ENCODE measurements at places on chromosomes 2 and 18.

- DNase-seq = no peak
These were observed 5.5 kb downstream of the MSGN1 start for GRCh38 chr2:17821535-17822444.

GRCh38 chr2:42722320-42723190 lies 41.4 kb downstream of the OXER1 start:
- DNase-seq = peak; percentile 85

- no peak for DNase-seq
These were observed 414.6 kb downstream of the DLGAP1 start for GRCh38 chr18:4040391-4041092.

GRCh38 chr2:150853263-150853662 lies 365.8 kb upstream of the RND3 start:
- no peak for DNase-seq

DNA sequence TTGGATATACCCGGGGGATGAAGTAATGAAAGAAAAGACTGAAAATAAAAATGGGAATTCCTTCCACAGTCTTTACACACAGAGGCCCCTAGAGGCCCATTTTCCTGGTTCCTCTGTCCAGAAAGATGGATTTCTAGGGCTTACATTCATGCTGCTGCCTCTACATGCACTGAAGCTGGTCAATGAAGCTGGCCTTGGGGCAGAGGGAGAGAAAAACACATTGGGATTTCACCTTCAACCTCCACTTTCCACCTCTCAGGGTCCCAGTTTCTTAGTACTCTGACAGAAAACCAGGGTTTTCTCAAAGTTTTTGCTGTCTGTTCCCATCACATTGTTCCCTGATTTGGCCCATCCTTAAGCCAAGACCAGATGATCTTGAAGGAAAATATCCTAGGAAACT lies 154.6 kb upstream of the ZSWIM2 start:
- DNase-seq = no peak

- no peak for DNase-seq
These were observed 86.5 kb downstream of the ICOS start for GRCh38 chr2:204023088-204023487.

- DNase-seq = peak; percentile 53
These were observed 1.8 kb upstream of the ALK start for GRCh38 chr2:29923110-29923721.
